ENCODE measurements at places on chromosomes 3 and 15.

GRCh38 chr15:58444658-58445332 lies 13.0 kb downstream of the LIPC start:
- no peak for DNase-seq

DNA sequence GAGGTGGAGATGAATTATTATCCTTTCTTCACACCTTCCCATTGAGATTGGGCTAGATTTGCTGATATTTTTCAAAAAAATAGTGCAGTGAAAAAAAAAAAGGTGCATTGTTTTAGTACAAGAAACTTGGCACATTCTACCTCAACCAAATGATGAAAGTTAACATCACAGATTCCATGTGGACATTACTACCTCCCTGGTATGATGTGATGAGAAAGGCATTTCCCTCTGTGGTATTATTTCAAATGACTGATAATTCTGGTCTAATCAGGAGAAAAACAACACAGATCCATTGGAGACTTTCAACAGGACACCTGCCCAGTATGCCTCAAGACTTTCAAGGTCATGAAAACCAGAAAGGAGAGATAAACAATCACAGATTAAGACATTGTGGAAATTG lies 313.4 kb downstream of the BCHE start:
- DNase-seq = no peak

- DNase-seq = no peak
These were observed 36.1 kb downstream of the PBRM1 start for GRCh38 chr3:52649461-52650210.

- no peak for DNase-seq
These were observed 32.1 kb downstream of the ZNF592 start for GRCh38 chr15:84780492-84780891.

- no peak for DNase-seq
These were observed 4.7 kb downstream of the DTWD1 start for GRCh38 chr15:49625460-49626036.

DNA sequence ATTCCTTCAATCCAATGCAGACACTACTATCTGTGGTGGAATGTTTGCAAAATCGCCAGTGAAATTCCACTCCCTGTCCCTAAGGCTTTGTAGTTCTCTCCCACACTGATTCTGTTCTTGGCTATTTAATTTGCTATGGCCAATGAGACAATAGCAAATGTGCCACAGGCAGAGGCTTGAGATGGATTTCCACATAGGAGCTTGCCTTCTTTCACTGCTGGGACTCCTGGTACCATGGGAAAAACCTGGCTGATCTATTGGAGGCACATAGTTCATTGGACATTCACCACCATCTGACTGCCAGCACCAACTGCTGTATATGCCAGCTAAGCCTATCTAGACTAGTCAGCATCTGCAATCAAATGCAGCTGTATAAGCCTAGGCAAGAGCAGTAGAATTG lies 103.8 kb downstream of the NR1D2 start:
- no peak for DNase-seq

DNA sequence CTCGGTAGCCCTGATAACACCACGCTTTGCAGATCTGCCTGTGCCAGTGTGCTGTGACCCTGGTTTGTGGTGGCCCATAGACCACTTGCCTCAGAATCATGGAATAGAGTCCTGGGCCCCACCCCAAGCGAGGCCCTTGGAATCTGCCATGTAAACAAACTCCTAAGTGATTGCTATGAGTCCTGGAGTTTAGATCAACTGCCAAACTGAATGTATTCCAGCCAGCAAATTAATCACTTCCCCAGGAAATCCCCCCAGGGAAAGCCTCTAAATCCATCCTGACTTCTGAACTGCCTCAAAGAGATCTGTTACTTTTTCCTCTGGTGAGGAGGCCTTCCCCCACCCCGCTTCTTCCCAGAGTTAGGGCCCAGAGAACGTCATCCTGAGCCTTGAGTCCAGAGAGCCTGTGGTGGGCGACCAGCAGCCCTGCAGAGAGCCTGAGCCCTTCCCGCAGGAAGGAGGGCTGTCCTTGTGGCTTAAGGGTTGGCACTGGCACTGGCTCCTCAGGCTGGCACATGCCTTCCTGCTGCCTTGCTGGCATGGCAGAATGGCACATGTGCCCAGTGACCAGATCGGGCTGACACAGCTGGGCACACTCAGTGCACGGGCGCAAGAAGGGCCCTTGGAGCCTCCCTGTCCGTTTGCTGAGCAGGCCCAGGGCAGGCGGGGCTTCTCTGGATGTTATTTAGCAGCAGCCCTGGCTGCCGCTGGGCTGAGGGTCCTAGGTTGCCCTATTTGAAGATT lies 50.6 kb upstream of the PLXNA1 start:
- no peak for DNase-seq

DNA sequence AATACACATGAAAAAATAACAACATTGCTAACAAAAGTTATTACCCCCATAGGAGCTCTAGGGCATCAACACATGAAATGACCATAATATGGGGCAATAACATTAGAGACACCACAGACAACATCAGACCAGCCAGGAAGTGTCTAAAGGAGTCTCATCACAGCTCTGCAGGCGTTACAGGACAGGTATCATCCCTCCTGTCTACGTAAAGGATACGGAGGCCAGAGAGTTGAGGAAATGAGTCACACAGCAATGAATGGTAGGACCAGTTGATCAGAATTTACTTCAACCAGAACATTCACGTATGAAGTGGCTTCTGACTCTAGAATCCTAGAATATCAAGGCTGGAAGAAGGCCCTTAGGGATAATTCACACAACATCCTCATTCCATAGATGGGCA lies 1.8 kb downstream of the NME9 start:
- no peak for DNase-seq

GRCh38 chr15:81942157-81942556 lies 103.7 kb downstream of the MEX3B start:
- no peak for DNase-seq

DNA sequence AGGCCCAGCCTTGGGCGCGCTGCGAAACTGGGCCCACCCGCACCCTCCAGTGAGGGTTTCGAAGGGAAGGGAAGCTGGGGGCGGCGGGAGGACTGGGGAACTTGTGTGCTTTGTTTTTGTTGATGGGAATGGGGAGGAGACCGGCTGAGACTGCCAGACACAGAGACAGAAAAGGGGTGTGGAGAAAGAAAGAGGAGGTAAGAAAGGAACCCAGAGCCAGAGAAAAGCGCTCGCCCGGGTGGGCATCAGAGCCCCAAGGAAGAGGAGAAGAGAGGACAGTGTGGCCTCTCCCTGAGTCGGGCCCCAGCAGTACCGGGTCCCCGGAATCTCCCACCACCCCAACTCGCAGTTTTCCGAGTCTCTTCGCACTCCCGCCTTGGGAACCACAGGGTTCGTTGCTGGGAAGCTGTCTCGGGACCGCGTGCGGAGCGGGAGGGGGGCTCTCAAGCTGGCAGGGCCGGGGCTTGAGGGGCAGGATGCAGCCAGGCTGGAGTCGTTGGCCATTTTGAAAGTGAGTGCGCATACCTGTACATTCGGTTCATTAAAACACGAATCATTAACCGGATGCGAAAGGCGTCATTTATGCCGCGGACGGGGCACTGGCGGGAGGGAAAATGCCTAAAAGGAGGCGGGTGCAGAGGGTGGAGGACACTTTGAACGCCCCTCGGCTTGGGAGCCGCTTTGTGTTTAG lies 3.1 kb downstream of the SKOR1 start:
- DNase-seq = no peak

GRCh38 chr3:72100601-72101187 lies 315.7 kb upstream of the PROK2 start:
- DNase-seq = no peak

- DNase-seq = no peak
These were observed 10.9 kb upstream of the FOXB1 start for GRCh38 chr15:59993041-59993750.

DNA sequence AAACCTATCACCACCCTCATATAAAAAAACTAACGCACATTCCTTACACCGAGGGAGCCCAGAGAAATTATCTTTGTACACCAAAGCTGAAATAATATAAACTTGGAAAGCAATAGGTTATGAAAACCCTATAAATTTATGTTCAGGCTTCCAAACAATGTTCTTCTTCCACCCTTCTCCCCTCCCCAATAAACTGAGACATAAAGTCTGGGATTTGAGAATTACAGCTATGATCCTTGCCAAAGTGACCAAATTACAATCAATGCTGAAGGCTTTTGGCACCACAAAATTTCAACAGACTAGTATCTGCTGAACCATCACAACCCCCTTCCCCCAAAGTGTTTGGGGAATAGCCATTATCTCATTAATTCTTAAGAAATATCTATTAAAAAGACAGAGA lies 237.8 kb downstream of the FMN1 start:
- DNase-seq = no peak

- no peak for DNase-seq
These were observed 15.3 kb upstream of the TNFSF10 start for GRCh38 chr3:172538368-172539151.

DNA sequence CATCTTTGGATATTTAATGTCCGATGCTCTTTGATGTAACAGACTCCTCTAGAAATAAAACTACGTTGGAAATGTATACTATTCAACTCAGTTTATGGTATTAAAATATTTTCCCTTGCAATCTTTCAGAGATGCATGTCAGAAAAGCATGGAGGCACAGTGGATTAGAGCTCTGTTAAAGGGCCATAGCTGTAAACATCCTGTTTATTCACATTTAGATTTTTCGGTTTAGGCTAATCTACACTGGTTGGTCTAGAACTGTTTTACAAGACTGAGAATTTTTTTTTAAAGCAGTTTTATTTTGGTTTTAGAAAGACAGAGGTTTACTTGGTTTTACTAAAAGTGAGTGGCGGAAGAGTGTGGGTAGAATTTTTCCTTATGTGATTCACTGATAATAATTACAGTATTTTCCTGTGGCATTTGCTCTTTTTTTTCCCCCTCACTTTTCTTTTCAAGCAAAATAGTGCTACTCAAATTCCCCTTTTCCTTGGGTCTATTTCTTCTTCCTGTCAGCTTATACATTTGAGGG lies 132.1 kb downstream of the IL1RAP start:
- no peak for DNase-seq

- no peak for DNase-seq
These were observed 117.4 kb downstream of the LPP start for GRCh38 chr3:188271226-188271914.

- no peak for DNase-seq
These were observed 6.8 kb downstream of the PLA2G4F start for GRCh38 chr15:42149493-42150218.

DNA sequence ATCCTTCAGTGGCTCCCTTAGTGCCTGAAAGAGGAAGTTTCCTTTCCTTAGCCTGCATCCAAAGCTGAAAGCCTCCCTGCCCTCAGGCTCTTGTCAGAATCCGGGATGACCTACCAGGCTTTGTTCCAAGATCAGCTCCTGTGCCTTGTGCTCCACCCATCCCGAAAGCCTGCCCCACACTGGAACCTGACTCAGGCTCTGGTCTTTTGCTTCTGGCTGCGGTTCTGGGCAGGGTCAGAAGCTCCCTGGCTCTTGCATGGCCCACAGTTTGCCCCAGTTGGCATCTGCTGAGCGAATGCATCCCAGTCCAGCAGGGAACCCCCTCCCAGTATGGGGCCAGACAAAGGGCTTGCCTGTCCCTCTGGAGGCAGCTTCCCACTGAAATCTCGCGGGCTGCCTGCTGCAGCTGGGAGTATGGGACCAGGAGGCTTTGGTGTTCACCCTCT lies 25.9 kb upstream of the KIF23 start:
- no peak for DNase-seq

DNA sequence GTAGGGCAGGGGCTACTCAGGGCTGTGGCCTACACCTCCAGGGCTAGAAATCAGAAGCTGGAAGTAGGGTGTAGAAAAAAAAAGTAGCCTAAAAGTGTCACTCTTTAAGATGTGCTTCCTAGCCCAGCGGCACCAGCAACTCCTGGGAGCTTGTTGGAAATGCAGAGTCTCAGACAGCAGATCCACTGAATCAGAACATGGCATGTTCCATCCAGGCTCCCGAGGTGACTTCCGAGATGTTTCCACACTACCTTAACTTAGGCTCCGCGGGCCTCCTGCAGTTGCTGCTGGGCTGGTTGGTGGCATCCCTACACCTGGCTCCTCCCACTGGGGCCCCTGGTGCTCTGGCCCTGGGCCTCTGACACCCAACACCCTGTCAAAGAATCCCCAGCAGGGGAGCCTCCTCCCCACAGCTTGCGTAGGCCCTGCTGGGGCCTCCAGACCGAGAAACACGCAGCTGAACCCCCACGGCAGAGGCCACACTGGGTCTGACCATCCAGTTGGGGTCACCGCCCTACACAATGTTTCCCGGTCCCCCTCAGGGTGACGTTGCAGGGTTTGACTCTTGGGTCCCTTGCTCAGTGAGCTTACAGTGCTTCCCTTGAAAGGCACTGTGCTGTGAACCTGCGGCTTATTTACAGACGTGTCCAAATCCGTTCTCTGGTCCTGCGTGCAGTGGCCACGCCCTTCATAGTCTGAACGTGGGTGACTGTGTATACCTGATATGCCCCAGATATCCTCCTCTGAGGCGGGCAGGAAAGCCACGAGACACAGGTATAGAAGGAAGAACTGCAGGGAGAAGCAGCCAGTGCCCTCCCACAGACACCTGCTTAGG lies 46.5 kb downstream of the FAM174B start:
- DNase-seq = no peak

- no peak for DNase-seq
These were observed 24.8 kb downstream of the TMOD2 start for GRCh38 chr15:51775967-51776816.

- DNase-seq = no peak
These were observed 4.5 kb downstream of the SOX14 start for GRCh38 chr3:137768361-137769321.

DNA sequence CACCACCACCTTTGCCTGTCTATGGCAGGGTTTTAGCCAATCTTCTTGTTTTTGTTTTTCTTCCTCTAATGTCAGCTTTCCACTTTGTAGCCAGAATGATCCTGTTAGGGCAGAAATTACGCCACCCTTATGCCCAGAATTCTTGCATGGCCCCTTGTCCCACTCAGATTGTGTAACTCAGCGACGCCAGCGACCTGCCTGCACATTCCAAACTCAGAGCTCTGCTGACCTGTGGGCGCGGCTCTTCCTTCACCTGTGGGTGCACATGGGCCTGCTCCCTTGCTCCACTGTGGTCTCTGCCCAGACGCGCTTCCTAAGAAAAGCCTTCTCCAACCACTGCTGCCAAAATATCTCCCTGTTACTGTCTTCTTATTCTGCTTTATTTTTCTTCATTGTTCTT lies 45.0 kb downstream of the MED12L start:
- DNase-seq = no peak

DNA sequence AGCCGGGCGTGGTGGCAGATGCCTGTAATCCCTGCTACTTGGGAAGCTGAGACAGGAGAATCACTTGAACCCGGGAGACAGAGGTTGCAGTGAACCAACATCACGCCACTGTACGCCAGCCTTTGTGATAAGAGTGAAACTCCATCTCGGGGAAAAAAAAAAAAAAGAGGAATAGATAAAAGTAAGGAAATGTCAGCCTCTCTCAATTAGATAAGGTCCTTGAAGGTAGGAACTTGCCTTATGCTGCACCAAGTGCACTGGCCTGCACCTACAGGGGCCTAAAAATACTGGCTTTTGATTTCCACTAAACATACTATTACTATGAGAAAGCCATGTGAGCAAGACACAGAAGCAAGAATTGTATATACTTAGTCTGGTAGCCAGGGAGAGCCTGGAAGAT lies 7.1 kb downstream of the RAF1 start:
- DNase-seq = no peak
